Uterus (tissue), 4 donors: ENCODE measurements at places on chromosomes 12 and 14. TPM values are rescaled to one million over a fixed set of nuclear protein-coding genes. Genes with fewer than 3 reads are reported as not detected.

The PRPF40B gene
- 72.9 TPM for total RNA-seq

DNA sequence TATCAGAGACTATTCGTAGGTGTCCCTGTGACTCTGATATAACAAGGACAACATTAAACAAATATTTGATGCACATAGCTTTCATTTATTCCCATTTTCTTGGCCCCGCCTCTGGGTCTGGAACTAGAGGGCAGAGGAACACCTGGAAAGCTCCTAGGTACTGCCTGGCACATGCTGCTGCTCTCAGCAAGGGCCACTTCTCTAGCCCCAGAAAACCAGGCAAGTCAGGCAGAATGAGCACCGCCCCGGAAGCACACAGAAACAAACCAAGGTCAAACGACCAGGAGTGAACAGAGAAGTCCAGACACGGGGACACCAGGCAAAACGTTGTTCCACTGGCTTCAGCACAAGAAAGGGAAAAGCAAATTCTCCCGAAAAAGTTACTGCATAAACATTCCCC lies 76.1 kb downstream of the TTC7B start:
- no peak for DNase-seq

GRCh38 chr14:94681300-94682060 lies 69.3 kb downstream of the SERPINA3 start:
- no peak for DNase-seq

- no peak for DNase-seq
Measured at GRCh38 chr14:102629808-102630350, 37.4 kb downstream of the RCOR1 start.

DNA sequence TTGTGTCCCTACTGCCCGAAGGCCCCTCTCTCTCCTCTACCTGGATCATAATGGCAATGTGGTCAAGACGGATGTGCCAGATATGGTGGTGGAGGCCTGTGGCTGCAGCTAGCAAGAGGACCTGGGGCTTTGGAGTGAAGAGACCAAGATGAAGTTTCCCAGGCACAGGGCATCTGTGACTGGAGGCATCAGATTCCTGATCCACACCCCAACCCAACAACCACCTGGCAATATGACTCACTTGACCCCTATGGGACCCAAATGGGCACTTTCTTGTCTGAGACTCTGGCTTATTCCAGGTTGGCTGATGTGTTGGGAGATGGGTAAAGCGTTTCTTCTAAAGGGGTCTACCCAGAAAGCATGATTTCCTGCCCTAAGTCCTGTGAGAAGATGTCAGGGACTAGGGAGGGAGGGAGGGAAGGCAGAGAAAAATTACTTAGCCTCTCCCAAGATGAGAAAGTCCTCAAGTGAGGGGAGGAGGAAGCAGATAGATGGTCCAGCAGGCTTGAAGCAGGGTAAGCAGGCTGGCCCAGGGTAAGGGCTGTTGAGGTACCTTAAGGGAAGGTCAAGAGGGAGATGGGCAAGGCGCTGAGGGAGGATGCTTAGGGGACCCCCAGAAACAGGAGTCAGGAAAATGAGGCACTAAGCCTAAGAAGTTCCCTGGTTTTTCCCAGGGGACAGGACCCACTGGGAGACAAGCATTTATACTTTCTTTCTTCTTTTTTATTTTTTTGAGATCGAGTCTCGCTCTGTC lies 1.8 kb downstream of the INHBE start:
- DNase-seq, result no peak
